D721Med (cell line): ENCODE measurements at places on chromosomes 12 and 14.

- DNase-seq, result no peak
Observed at GRCh38 chr12:37541356-37541755, 775.2 kb upstream of the ALG10B start.

- no peak for DNase-seq
Observed at GRCh38 chr14:105107781-105108515, 42.7 kb upstream of the GPR132 start.

- no peak for DNase-seq
Observed at GRCh38 chr14:71932229-71932981, at the start of gene RGS6. RGS6 (plus strand) TSS chr14:71932429.

DNA sequence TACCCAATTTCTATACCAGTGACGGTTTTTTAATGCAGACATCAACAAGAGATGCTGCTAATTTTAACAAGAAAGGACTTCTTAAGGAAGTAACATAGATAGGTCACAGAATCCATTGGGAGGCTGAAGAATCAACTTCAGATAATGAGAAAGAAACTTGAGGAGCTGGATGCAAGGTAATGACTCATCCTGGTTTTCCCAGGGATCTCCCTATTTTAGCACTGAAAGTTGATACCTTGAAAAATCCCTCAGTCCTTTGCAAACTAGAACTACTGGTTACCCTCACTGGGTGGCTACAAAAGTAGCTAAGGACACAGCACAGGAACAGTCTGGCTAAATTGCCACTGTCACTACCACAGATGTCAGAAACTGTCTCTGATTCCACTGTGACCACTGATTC lies 561.9 kb downstream of the FLRT2 start:
- no peak for DNase-seq

DNA sequence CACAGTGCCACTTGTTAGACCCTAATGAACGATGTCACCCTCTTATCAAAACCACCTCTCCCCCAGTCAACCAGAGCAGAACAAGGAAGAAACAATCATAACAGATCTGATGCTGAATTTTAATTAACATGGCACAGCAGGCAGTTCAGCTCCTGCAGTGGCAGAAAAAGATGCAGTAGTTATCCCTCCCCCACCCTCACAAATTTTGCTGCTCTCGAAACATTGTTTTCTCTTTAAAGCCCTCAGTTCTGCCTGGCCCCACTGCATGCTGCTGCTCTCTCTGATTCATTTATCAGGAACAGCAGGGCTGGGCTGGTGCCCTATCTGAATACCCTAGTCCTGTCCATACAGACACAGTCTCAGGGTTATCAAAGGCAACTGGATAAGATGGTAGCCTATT lies 12.2 kb downstream of the CCDC175 start:
- DNase-seq, result no peak

- DNase-seq, result no peak
Observed at GRCh38 chr12:119069147-119069642, 87.9 kb downstream of the SRRM4 start.

- no peak for DNase-seq
Observed at GRCh38 chr12:121379945-121380344, 20.0 kb upstream of the RNF34 start.

- DNase-seq, result no peak
Observed at GRCh38 chr14:75123991-75124390, 2.9 kb downstream of the NEK9 start.

DNA sequence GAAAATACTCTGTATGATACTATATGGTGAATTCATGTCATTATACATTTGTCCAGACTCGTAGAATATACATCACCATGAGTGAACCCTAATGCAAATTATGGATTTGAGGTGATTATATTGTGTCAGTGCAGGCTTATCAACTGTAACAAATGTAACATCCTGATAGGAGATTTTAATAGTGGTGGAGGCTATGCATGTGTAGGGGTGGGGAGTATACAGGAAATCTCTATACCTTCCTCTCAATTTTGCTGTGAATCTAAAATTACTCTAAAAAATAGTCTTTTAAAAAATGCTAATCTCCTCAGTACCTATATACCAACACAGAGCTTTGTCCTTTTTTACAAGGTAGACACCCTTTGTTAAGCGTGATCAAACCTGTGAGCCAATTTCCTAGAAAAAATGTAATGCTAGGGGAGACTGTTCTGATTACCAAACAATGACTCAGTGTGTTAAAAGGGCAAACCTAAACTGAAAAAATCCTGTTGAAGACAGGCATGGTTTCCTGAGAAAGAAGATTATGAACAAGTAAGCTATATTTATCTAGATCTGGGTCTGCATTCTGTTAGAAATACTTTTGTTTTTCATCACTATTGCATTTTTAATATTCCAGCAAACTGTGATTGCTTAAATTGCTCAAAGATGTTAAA lies 170.9 kb downstream of the DUSP6 start:
- DNase-seq, result no peak
